ENCODE measurements at places on chromosomes 16 and 17.
A peak's percentile ranks its signal among the peaks of the same experiment; 100 is the strongest.

GRCh38 chr16:49858200-49859124 is 2.5 kb upstream of the ZNF423 start:
- peak; percentile 84 for DNase-seq

DNA sequence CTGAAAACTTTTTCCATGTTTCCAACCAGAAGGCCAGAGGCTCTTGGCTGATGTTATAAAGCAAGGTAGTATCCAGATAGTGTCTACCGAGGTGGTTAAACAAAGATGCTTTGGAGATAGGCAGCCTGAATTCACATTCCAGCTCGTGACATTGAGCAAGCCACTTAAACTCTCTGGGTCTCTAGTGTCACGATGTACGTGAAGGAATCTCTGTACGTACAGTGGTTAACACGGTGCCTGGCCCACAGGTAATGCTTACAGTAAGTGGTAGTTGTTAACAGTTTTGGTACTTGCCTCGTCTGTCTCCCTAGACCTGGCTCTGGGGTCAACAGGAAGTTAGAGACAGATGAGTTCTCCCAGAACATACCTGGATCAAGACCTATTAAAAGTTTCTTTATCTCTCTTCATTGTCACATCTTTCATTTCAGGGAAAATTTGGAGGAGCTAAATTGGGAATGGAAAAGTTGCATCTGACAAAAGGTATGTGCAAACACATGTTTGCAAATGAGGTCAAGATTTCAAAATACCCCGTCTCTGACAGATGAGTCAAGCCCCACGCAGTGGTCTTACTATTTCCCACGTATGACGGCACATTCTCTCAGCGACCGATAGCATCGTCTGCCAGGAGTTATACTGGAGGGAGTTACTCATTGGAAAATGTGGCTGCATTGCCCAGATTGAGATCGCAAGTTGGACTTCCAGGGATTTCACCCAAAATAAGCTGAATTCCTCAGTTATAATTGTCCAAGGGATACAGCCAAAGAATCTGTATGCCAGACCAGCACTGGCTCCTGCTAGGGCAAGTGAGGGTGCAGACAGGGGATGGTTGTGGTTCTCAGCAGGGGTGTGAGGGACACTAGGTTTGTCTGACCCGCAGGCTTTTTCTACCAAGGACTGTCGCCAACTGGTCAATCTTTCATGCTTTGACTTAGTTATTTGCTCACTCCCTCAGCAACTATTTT is 18.9 kb upstream of the MYH10 start:
- no peak for DNase-seq

DNA sequence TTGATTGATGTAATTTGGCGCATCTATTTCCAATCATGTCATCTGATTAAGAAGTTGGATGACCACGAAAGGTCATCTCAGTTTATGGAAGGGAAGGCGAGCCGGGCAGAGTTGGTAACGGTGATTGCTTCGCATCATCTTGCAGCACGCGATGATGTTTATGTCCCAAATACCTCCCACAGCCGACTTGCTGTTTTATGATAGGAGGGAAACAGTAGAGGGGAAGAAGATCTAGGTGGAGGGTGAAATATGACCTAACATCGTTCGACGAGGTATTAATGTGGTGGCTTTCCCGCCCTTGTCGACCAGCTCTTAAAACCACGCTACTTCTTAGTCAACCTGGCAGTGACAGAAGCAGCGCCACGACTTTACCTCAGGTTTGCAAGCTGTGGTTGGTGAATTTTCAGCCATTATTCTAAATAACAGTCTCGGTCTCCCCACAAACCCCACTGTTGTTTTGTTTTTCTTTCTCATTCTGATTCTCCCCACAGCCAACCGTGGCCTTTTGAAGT is 805 bp upstream of the TANC2 start:
- DNase-seq: no peak

- DNase-seq: no peak
Observed at GRCh38 chr17:17692353-17693252, 11.3 kb downstream of the RAI1 start.

GRCh38 chr17:47611372-47612350 is 38.1 kb upstream of the KPNB1 start:
- no peak for DNase-seq

GRCh38 chr16:54890381-54890780 is 40.3 kb upstream of the IRX5 start:
- DNase-seq: no peak

DNA sequence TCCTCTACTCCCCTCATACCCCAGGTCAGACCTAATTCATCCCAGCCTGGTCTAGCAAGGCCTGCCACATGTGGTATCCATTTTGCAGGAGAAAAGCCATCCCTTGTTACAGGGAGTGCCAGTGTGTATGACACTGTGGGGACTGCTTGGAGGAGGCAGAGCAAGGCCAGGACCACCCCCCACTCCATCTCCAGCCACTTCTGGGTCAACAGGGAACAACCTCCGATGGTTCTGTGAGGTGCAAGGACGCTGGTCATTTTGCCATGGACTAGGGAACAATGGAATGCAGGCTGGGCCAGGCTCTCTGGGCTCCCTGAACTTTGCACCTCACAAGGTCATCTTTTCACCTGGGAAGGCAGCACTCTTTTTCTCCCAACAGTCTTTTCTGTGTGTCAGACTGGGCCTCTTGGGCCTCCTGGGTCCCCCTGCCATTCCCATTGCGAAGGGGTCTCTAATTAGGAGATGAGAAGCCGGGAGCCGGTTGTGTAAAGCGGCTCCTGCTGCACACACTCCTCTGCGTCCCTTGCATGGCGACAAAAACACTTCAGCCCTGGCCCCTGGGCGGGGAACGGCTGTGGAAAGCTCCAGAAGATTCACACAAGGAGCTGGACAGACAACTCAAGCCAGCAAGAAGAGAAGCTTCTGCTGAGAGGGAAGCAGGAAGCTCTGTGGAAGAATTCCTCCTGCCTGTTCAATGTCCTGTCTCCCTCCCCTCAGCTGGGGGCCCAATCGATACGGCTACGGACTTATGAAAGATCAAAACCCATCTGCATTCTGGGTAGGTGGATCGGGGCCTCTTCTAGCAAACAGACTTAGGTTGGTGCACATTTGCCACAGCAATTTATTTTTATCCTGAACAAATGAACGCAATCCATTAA is 38.5 kb upstream of the MTSS2 start:
- no peak for DNase-seq

GRCh38 chr17:15462976-15463772 is 4.2 kb downstream of the CDRT4 start:
- no peak for DNase-seq

All from NCI-H2171 (cell line).